ENCODE measurements at places on chromosomes 2 and 18. TPM values are rescaled to one million over a fixed set of nuclear protein-coding genes. Genes with fewer than 3 reads are reported as not detected.

DNA sequence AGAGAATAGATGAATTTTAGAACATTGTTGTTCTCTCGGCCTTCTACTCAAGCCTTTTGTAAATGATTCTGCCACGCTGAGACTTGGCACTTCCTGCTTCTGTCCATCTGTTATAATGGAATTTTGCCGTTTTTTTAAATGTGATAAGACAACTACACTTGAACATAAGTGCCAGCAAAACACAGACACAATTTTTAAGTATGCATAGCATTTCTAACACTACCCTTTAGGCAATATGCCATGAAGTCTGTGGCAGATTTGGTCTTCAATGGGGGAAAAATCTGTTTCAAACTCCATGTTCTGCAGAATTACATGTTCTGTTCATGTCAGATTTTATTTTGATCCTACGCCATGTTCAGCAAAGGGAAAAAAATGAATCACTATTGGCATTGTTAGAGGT is 1170.7 kb upstream of the SLC39A10 start:
- no peaks in the 10 kb centered on the region for H3K27me3 ChIP-seq
- no peak overlapping the region for H3K4me3 ChIP-seq
- H3K4me1 ChIP-seq = no peaks in the 10 kb centered on the region
- H3K36me3 ChIP-seq = no peaks in the 10 kb centered on the region
- no peak for DNase-seq
- no peak overlapping the region for H3K27ac ChIP-seq

DNA sequence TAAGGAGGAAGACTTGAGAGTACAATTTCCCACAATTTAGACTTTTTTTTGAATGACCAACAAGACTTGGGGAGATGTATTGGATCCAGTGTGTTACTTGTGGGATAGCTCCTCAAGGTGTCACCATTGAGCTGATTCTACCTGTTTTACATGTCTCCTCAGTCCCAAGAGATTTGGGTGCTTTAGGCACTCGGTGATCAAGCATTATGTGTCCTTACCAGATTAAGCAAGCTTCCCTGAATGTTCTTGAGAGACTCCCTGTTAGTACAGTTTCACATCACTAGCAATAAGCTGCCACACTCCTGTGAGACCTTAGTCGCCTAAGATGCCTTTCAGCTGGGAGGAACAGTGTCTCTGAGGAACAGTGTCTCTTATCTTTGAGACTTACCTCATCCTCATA is 384.3 kb upstream of the SYT4 start:
- no peak overlapping the region for H3K27ac ChIP-seq
- H3K4me1 ChIP-seq = no peaks in the 10 kb centered on the region
- no peak overlapping the region for H3K4me3 ChIP-seq
- no peak for DNase-seq
- H3K27me3 ChIP-seq = no peaks in the 10 kb centered on the region

GRCh38 chr2:9639000-9639602 is 8.3 kb upstream of the YWHAQ start:
- no peak overlapping the region for H3K27ac ChIP-seq
- no peak for DNase-seq
- H3K27me3 ChIP-seq = peaks cover 18% of the 10 kb centered on the region
- no peaks in the 10 kb centered on the region for H3K36me3 ChIP-seq

DNA sequence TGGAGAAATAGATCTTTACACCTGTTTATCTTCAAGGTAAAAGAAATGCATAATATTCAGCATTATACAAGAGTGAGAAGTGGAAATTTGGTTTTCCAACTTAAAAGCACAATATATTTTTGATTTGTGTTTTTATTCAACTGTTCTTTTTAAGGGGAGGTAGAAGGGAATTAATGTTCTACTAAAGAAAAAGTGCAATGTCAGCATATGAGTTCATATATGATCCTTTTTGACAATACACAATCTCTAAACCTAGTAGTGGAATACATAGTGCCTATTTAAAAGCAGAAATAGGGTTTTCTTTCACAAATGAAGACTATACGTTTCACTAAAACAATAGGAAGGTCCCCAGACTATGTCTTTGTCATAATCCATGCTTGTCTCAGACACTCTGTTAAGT is 63.2 kb upstream of the ATP5MC3 start:
- peaks cover 3% of the 10 kb centered on the region for H3K4me1 ChIP-seq
- H3K36me3 ChIP-seq = no peaks in the 10 kb centered on the region
- H3K4me3 ChIP-seq = no peak overlapping the region
- peaks cover 42% of the 10 kb centered on the region for H3K27me3 ChIP-seq

GRCh38 chr18:58896734-58897508 is 32.2 kb downstream of the ZNF532 start:
- no peak for DNase-seq
- H3K27ac ChIP-seq = no peak overlapping the region
- H3K36me3 ChIP-seq = no peaks in the 10 kb centered on the region

CLEC4F gene
- not detected for total RNA-seq

GCKR gene
- not detected for total RNA-seq

ANKRD53 gene
- not detected for total RNA-seq

DNA sequence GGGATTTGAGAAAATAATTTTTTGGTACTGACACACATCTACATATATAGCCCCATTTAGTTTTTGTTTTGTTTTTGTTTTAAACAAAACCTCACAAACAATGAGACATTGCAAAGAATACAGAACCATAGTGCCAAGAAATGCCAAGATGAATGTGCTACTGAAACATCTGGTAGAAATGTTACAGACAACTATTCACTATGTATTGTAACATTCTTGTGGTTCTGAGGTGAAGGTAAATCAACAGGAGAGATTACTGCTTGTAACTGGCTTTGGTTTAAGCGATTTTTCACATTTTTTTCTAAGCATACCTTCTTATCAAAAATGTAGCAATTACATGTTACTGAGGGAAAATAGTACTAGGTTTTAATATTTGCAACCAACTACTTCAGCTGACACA is 281.3 kb downstream of the ZNF804A start:
- no peaks in the 10 kb centered on the region for H3K36me3 ChIP-seq
- no peak overlapping the region for H3K27ac ChIP-seq
- no peak overlapping the region for H3K4me3 ChIP-seq
- no peaks in the 10 kb centered on the region for H3K27me3 ChIP-seq
- no peaks in the 10 kb centered on the region for H3K4me1 ChIP-seq
- no peak for DNase-seq

DNA sequence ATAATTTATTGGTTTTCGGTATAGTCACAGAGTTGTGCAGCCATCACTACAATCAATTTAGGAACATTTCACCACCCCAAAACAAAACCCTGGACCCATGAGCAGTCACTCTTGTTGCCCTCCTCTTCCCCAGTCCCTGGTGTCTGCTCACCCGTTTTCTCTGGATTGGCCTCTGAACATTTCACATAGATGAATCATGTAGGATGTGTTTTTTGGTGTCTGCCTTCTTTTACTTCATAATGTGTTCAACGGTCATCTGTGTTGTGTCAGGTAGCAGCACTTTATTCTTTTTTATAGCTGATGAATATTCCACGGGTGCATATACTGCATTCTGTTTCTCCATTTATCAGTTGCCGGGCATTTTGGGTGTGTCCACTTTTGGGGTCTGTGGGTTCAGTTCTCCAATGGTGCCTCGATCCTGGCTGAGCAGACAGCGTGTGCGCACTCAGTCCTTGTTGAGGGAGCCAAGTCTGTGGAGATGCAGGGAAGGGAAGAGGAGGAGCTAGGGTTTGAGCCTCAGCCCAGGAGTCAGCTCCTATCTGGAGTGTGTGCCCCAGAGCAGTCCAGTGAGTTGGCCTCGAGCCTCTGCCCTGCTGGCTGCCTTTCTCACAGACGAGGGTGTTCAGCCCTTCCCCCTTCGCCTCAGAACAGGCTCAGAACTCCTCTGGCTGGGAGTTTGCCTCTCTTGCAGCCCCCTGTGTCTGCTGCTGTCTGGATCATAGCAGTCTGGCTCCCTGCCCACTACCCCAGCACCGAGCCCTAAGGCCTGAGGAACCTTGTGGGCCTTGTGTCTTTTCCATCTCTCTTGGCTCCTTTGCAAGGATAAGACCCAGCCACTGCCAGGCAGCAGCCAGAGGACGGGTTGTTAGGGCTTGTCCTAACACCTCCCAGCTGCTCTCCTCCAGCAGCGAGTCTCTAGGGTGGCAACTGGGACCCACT is 18.0 kb downstream of the C2orf74 start:
- peaks cover 63% of the 10 kb centered on the region for H3K4me1 ChIP-seq
- DNase-seq = no peak
- H3K27ac ChIP-seq = peak overlapping the region; percentile 46

AAMP gene
- total RNA-seq = 85.3 TPM

DNA sequence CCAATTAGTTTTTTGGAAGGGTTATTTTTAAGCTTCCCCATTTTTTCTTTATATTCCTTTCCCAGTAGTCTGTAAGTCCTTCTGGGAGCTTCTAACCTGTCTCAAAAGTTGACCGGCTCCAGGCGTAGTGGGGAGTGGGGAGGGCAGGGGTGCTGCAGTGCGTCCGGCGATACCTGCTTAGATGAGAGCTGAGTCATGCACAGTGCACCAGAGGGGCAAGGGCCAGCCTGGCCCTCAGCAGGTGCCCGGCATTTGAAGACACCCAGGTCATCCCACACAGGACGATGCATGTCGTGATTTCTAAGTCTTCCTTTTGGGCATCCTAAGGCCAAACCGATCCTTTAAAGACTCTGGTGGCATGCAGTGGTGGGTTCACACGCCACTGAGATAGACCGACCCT is 73.4 kb downstream of the TPO start:
- H3K4me3 ChIP-seq = no peak overlapping the region
- no peaks in the 10 kb centered on the region for H3K4me1 ChIP-seq
- H3K27ac ChIP-seq = no peak overlapping the region
- H3K27me3 ChIP-seq = no peaks in the 10 kb centered on the region
- no peaks in the 10 kb centered on the region for H3K36me3 ChIP-seq

C2orf66 gene
- total RNA-seq = 0.33 TPM

EDAR gene
- 0.56 TPM for total RNA-seq

OTOS gene
- total RNA-seq = not detected

- peak overlapping the region; percentile 73 for H3K4me3 ChIP-seq
- peaks cover 23% of the 10 kb centered on the region for H3K27me3 ChIP-seq
- no peak overlapping the region for H3K27ac ChIP-seq
- DNase-seq = no peak
These were observed 2.8 kb downstream of the PHLPP1 start for GRCh38 chr18:62717925-62718800.

GRCh38 chr2:144703852-144704708 is 184.2 kb upstream of the ZEB2 start:
- no peak overlapping the region for H3K27ac ChIP-seq
- H3K4me1 ChIP-seq = no peaks in the 10 kb centered on the region
- no peak for DNase-seq
- H3K36me3 ChIP-seq = no peaks in the 10 kb centered on the region
- H3K4me3 ChIP-seq = no peak overlapping the region

- no peak for DNase-seq
- H3K36me3 ChIP-seq = no peaks in the 10 kb centered on the region
- no peak overlapping the region for H3K27ac ChIP-seq
- no peaks in the 10 kb centered on the region for H3K4me1 ChIP-seq
- H3K27me3 ChIP-seq = no peaks in the 10 kb centered on the region
- H3K4me3 ChIP-seq = no peak overlapping the region
These were observed 555.2 kb upstream of the SETBP1 start for GRCh38 chr18:44125446-44125845.

DNA sequence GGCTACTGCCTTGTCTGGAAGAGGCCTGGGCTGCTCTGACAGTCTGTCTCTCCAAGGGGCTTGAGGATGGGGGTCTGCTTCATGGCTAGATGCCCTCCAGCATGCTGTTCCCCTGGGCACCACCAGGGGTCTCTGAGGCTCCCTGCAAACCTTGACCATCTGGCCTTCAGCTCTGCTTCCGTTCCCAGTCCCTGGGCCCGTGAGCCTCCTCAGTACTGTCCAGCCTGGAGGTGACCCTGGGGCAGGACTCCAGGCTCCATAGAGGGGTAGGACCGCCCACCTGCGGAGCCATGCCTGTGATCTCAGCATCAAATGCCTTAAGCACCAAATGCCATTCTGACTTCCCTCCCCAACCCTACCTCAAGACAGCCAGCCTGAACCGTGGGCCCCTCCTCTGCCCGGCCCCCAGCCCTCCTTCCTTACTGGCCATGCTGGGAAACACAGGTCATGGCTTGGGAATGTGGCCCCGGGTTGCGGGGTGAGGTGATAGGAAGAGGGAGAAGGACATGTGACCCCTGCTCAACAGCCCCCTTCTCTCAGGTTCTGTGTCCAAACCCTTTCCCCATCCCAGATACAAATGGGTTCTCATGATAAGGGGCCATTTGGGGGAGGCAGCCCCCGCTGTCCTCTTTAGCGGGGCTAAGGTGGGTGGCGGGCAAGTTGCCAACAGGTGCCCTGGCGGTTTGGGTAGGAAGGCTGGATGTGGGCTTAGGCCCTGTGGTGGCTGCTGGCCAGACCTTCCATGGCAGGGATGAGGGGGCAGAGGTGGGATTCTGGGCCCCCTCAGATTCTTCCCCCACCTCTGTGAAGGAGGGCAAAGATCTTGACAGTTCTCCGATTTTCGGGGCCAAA is 25.0 kb downstream of the SPEG start:
- no peaks in the 10 kb centered on the region for H3K36me3 ChIP-seq
- H3K4me3 ChIP-seq = no peak overlapping the region
- no peak overlapping the region for H3K27ac ChIP-seq
- no peaks in the 10 kb centered on the region for H3K27me3 ChIP-seq
- peaks cover 4% of the 10 kb centered on the region for H3K4me1 ChIP-seq
- DNase-seq = peak; percentile 79

DNA sequence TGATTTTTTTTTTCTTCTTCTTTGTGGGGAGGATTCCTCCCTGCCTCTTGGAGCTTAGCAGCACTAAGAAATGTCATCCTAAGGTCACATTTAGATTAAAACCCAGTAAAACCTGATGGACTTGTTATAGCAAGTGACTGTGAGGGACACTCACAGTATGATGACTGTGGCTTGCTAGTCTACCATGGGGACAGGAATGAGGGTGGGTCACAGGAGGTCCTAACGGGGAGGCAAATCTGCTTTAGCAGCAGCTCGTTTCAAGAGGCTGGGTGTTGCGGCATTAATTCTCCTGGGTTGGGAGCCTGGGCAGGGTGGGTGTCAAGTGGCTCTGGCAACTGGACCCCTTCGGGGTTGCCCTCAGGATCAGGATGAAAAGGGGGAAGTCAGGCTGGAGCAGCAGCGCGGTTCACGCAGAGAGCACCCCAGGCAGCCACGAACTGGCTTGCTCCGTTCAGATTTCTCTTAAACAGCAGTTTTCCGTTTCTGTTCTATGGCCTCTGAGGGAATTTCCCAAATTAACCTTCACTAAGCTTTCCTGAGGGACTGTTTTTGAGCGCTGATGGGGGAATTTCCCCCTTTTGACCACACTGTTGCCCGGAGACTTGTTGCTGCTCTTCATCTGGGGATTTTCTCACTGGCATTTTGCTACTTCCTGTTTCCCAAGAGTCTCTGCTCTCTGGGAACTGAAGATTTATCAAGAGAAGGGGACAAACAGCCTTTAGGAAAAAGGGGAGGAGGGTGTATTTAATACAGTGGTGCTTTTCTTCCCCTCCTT is 59.8 kb upstream of the PELI1 start:
- peak overlapping the region; percentile 75 for H3K27ac ChIP-seq
- H3K4me3 ChIP-seq = peak overlapping the region; percentile 75
- H3K27me3 ChIP-seq = no peaks in the 10 kb centered on the region
- H3K4me1 ChIP-seq = peaks cover 71% of the 10 kb centered on the region
- DNase-seq = peak; percentile 84

FAP gene
- not detected for total RNA-seq
